IMR-90 (cell line): ENCODE measurements at places on chromosomes 13 and 19.
A peak's percentile ranks its signal among the peaks of the same experiment; 100 is the strongest.

- DNase-seq: peak; percentile 99
Measured at GRCh38 chr19:38930776-38931520, at the start of gene MRPS12. Gene MRPS12 (plus strand): TSS chr19:38930944. CDS start chr19:38931295, 351 bp downstream.

DNA sequence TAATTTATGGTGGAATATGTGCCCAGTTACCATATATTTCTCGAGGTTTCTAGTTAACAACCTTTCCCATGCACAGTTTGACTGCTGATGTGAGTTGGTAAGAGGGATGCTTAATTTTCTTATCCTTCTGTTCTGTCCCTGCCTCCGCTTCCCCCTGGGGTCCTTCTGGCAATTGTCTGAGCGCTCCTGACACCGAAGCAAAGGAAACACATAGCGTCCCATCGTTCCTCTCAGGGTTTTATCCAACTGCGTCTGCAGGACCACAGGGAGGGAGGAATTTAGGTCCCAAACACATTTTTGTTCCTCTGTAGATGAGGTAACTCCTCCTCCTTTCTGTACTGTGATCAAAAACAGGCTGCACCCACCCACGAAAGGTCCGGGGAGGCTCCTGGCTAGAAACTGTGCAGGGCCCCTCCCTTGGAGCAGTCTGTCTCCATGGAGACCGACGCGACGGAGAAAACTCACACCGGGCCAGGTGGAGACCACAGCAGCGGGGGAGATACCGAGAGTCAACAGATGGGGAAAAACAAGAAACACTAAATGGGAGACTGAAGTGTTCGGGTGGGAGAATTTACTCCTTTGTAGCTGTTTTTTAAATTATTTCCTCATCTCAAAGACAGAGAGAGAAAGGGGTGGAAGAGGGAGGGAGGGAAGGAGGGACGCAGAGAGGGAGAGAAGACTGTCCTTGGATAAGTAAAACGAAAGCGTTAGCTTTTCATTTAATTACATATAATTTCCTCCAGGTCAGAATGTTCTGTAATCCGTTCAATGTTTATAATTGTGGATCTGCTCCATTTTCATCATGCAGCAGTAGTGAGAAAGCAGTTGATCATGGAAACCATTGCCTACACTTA lies 191.8 kb upstream of the NBEA start:
- DNase-seq: no peak

DNA sequence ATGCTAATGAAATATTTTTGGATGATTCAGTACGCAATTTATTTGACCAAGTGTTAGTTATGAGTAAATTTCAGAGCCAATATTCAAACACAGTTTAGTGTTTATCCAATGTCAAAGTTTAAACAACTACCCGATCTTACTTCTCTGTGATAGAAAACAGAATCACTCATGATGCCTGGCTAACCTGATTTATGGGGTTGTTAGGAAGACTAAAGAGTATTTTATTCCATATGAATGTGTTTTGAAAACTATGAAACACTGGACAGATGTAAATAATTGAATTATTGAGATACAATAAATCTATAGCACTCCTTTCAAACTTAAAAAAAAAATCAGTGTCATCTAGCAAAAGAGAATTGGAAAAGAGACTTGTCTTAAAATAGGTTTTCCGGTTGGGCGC lies 1181.8 kb downstream of the EFNB2 start:
- no peak for DNase-seq

DNA sequence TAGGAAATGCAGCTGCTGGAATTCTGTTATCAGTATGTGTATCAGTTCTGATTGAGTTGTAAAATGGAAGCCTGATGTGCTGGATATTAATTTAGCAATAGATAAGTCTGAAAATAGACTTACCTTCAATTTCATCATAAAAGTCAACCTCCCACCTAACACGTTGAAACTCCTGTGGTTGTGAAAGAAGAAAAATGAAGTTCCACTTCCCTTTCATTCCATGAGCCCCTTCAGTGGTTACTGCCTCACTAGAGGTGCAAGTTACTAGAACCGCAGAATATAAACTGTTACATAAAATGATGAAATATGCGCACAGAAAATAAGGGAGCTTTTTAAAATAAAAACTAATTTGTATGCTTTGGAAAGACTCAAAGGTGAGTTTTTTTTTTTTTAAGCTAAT lies 249.2 kb downstream of the SHISA2 start:
- DNase-seq: no peak

DNA sequence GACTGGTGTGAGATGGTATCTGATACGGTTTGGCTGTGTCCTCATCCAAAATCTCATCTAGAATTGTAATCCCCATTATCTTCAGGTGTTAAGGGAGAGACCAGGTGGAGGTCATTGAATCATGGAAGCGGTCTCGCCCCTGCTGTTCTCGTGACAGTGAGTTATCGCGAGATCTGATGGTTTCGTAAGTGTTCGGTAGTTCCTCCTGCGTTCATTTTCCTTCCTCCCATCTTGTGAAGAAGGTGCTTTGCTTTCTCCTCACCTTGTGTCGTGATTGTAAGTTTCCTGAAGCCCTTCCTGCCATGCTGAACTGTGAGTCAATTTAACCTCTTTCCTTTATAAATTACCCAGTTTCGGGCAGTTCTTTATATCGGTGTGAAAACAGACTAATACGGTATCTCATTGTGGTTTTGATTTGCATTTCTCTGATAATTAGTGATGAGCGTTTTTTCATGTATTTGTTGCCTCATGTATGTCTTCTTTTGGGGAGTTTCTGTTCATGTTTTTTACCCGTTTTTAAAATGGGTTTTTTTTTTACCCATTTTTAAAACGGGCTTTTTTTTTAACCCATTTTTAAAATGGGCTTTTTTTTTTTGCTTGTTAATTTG lies 102.8 kb upstream of the SLC10A2 start:
- DNase-seq: no peak

- no peak for DNase-seq
Measured at GRCh38 chr19:38812009-38812840, 520 bp downstream of the LGALS4 start.

DNA sequence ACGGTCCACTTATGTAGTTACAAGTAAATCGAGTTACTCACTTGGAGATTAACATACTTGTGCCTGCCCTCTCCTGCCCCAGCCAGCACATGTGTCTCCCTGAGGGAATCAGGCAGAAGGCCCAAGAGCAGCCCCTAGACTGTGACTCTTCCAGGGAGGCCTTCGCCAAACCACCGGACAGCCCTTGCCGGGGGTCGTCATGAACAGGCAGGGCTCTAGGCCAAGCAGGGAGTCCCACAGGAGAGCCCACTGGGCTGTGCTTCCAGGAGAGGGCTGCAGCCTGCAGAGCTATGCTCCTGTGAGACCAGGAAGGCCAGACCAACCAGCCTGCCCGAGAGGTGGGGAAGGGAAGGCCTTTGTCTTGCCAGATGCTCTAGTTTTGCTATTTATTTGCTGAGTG lies 283.3 kb downstream of the FOXO1 start:
- DNase-seq: no peak

- peak; percentile 63 for DNase-seq
Measured at GRCh38 chr19:34345947-34346351, 19.0 kb upstream of the GPI start.

GRCh38 chr19:362154-362553 lies 17.6 kb upstream of the MIER2 start:
- no peak for DNase-seq
